ENCODE measurements at places on chromosomes 3 and 15.

DNA sequence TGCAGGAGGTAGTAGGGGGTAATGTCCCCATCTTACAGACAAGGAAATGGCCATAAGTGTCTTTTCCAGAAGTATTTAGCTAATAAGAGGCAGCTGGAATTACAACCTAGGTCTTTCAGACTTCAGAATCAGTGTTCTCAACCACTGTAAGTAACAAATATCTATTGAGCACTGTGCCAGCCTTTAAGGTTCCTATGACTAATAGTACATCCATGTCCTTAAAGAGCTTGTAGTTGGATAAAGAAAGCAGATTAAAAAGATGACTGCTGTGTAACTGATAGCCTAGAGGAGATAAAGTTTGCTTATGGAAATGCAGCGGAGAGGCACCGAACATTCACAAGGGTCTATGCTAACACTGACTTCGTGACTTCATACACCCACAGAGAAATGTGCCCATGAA lies 136.0 kb downstream of the KCNMB2 start:
- peak; percentile 21 for DNase-seq

DNA sequence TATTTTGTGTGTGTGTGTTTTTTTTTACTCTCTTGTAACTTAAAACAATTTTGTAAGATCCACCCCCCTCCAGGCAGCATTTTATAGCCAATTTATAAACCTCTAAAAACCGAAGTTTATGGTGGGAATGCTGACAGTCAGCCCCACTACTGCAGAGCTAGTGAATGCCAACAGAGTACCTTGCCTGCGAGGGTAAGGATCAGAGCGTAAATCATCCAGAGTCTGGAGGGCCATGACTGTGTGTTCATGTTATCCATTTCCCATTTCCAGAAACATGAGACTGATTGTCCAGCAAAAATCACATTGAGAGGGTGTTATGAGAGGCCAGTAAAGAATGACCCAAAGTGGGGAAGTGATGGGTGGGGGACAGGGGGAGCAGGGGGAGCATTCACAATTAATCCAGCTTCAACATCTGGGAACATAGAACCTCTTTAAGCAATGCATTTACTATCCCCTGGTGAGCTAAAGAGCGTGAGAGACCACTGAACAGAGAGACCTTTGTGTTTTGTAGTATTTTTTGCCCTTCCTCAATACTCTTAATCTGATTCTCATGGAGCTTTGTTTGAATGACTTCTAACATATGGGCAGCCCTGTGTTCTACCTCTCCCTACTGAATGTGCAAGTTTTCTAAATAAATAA lies 464.5 kb downstream of the RBMS3 start:
- DNase-seq = no peak

DNA sequence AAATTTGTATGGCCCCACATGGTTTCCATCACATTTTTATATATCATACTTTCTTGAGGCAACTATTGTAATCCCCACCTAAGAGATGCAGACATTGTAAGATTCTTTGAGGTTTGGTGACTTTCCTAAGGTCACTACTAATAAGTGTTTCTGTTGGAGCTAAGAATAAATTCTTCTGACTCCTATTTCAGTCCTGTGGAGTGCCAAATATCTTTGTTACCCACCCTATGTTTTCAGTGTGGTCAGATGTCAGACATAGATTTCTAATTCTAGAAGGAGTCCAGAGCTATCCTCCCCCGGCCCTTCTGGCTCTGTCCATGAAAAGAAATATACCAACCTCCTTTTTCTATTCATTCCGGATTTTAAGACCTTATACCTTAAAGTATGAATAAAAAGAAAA lies 46.2 kb upstream of the FILIP1L start:
- no peak for DNase-seq

GRCh38 chr3:56704706-56705105 lies 21.6 kb upstream of the TASOR start:
- DNase-seq = no peak

GRCh38 chr3:52311576-52312119 lies 4.5 kb upstream of the DNAH1 start:
- DNase-seq = no peak

- DNase-seq = no peak
Measured at GRCh38 chr3:11554236-11554610, 89.5 kb downstream of the VGLL4 start.

DNA sequence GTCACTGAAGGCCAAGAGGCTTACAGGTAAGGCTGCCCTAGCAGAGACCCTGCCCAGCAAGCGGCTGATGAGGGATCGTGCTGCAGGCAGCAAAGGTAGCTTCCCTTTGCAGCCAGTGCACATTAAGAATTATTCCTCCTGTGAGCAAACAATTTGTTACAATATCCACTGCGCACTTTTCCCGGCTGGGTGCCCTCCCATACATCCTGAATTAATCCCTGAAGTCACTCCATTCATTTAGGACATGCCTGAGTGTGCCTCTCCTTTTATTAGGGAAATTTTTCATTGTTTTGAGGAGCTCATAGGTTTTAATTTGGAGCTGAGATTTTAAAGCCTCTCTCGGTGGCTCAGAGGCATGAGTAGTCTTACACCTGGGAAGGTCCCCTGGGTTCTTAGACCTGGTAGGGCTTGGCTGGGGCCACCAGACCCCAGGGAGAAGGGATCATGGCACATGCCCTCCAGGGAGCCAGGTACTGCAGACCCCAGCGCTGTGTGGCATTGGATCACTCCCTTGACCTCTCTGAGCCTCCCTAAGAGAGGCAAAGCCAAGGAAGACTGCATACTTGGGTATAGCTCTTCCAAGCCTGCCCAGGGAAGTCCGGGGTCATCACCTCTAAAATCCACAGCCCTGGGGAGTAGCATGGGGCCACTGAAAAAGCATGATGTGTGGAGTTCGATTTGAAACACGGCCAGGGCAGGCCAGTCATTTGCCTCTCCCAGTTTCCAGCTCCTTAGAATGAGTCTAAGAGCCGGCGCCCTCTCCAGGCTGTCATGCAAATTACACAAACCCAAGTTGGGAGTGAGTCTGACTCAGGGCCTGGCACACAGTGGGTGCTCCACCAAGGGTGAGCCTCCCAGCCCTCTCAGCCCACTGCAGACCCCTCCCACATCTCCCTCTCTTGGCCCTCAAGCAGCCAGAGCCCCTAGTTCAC lies 151.9 kb upstream of the LINGO1 start:
- peak; percentile 29 for DNase-seq

DNA sequence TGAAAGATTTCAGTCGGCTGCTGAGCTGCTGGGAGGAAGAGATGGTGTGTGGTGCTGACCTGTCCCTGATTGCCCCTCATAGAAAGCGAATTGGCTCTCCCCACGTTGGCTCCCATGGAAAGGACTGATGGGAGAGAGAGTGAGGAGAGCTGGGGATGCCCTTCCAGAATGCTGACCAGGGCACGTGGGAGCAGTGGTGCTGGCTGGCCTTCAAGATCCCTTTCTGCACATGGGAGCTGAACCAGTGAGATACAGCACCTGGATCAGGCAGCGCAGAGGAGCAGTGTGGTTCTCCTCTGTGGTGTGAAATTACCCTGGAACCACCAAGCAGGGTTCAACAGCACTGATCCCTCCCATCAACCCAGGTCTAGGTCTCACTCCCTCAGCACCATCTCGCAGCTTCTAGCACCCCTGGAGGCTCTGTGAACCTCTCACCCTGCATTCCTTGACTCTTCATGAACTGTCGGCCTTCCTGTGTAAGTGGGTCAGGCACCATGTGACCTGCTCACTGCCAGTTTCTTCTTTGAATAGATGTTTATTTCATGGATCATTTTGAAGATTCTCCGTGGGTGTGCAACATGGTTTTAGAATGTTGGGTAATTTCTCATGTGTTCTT lies 55.7 kb downstream of the CACNA1D start:
- DNase-seq = no peak

DNA sequence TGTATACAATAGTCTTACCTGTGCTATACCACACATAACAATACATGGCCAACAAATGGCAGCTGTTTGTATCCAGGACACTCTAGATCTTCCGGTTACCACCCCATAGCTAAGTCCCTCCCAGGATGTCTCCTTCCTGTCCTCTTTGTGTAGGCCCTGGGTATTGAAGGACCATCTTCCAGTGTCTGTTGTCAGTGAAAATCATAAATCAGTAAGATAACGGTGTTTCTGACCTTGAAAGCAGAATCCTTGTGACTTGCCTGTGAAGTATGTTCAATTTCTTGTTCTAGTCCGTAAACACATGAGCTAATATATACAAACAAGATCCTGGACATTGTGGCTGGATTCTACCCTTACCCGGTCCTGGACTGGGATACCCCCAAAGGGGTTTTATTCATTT lies 462.8 kb downstream of the NTRK3 start:
- DNase-seq = no peak

DNA sequence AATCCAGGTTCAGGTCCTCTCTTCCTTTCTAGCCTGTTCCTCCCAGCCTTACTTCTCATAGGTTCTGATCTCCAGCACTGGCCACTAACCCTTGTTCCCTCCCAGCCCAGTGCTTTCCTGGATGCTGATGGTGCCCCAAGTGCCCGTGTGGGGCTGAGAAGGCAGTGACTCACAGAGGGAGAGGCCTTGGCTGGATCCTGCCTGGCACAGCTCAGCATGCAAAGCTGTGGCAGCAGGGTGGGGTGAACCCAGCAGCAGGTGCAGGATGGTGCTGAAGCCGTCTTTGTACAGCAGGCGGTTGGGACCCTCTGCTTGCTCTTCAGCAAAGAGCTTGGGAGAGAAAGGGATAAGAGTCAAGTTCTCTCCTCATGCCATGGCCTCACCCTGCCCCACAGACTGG lies 7.6 kb downstream of the LPCAT4 start:
- no peak for DNase-seq

DNA sequence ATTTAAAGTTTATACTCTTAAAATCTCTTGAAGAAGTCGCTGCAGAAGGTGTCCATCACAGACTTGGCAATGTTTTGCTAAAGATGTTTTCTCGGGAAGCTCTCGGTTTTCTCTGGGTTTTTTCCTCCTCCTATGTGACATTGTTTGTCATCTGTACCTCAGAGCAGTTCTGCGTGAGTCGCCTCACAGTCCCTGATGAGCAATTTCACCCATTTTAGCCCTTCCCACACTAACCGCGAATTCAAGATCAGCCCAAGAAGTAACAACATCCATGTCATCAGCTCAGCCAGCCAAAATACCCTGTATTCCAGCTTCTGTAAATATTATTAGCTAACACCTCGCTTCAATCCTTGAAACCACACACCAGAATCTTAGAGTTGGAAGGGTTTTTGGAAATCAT lies 224.3 kb upstream of the SETMAR start:
- DNase-seq = no peak

GRCh38 chr15:92466834-92467233 lies 73.2 kb downstream of the ST8SIA2 start:
- no peak for DNase-seq

- peak; percentile 41 for DNase-seq
Measured at GRCh38 chr3:86989611-86990010, 1.3 kb downstream of the VGLL3 start.

- peak; percentile 61 for DNase-seq
Measured at GRCh38 chr3:111303760-111304159, 232.1 kb downstream of the NECTIN3 start.

Data from HCEC 1CT (cell line).